ENCODE measurements at places on chromosomes 2 and 18.

- no peak for DNase-seq
Measured at GRCh38 chr2:47741637-47742036, 41.3 kb upstream of the MSH6 start.

DNA sequence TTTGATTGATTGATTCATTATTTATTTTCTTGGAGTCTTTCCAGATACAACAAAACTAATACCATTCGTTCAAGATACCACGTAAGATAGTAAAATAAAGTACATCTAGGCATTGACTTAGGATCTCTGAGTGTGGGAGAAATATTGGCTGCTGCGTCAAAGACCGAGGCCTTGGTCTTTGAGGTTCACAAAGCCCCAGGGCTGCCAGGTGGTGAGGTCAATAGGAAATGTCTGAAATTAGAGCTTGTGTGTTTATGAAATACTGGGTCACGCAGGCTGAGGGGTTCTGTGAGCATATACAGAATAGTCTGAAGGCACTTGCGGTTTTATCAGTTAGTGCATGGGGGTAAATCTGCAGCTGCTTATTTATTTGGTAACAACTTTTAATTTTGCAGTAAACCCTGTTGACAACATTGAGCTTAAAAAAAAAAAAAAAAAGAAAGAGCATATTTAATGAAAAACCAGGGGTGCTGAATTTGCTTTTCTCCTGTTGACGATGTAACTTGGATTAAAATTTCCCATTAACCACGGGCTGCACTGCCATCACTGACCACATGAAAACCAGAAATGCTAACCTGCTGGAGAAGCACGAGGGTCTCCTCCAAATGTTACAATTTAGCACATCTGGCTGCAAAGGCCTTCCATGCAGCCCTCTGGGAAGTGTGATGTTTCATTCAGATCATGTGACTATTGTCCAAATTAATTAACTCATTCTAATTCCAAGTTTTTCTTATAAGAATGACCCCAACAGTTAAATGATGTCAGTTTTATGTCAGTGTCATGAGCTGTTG lies 27.1 kb upstream of the SERPINB12 start:
- DNase-seq: no peak

DNA sequence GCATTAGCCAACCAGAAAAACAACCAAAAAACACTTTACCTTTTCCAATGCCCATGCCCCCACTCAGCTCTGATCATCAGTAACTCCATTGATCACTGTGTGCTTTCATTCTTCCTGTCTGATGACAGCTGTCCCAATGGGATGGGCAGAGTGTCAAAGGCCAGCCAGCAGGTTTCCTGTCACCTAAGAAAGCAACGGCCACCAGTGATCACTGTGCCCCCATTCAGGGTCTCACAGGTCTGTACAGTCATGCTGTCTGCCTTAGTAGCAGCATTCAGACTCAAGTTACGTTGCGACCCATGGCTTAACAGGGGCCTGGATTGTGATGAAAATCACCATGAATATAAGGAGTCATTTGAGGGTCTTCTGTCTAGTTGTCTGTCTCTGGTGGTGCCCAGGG lies 184.5 kb downstream of the MGAT5 start:
- DNase-seq: no peak

DNA sequence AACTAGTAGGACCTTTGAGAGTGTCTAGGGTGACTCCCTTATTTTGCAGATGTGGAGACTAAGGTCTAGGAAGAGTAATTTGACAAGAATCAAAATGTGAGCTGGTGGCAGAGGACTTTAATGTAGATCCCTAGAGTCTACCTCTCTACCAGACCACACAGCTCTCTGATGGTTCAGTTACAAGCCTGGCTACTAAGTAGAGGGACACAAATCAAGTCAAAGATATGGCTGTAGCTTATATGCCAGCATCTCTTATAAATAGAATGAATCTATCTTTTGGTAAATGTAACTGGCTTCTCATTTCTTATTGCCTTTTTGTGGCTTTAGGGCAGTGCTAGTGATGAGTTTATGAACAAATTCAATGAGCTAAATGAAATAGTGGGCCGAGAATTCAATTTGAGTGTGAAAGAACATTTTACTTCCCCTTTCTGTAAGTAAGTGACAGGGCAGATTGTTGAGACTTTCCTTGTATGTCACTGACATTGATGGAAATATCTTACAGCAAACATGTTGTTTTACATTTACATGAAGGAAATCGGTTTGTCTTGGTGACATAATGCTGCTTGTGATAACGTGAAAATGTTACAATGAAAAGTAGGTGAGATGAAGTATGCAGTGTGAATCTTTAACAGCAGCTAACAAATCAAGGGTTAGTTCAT lies 28.3 kb downstream of the CSRNP3 start:
- no peak for DNase-seq

DNA sequence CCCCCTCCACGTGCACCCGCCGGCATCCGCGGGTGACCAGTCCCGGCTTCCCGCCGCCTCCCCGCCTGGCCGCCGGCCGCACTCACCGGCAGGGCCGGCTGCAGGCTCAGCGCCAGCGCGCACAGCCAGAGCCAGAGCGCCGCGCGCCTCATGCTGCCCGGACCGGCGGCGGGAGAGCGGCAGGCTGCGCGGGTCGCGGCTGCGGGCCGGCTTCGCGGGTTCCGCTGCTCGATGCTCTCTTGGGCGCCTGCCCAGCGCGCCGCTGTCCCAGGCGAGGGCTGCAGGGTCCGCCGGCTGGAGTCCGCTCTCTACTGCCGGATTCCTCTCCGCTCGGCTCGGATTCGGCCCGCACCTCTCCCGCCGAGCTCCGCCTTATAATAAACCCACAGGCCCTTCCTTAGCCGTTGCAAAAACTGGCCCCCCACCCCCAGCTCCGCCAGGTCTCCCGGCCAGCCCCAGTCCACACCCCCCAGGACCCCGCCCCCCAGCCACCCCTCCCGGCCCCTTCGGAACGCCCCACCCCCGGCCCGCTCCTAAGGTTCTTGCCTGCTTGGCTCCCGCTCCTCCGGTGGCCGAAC lies at the start of gene SDC1:
Gene SDC1 (minus strand): TSS at position 415 of the 578 bp plus-strand sequence. CDS start 263 bp downstream, at position 152.
- no peak for DNase-seq

DNA sequence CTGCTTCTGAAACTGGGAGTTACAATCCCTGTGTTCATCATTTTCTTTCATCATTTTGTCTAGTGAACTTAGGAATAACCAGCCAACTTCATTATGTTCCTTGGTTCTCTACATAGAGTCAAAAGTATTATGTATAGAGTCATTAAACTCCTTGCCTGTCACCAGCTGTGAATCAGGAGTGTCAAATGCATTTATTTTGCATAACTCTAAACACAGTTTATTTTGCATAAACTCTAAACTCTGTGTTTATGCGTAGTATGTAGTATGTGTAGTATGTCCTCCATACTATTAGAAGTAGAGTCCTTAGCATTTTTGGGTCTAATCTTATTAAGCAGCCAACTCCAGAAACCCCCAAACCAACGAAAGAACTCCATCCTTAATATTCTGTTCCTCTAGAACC lies 164.4 kb downstream of the EVA1A start:
- DNase-seq: no peak

- no peak for DNase-seq
Measured at GRCh38 chr2:172082105-172082943, 3.0 kb upstream of the DLX1 start.

DNA sequence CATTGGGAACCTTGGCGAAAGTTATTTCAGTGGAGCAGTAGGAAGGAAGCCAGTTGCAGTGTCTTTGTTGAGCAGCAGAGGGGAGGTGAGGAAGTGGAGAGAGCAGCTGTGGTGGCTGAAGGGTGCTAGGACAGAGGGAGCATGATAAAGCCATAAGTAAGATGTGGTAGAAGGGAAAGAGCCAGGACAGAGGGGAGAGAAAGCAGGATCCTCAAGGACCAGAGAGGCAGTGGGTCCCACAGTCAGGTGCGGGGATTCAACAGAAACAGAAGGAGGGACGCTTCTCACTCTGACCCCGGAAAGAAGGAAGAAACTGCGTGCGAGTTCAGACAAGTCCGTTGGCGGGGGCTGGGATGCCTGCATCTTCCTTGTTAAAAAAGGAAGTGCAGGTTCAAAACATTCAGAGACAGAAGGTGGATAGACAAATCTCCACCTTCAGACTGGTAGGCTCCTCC lies at the start of gene CXCR2:
Gene CXCR2 (plus strand): TSS at position 403 of the 455 bp plus-strand sequence. CDS start 8,774 bp downstream, outside the sequence.
- no peak for DNase-seq

GRCh38 chr2:152363936-152364335 lies 29.0 kb downstream of the FMNL2 start:
- DNase-seq: no peak

- no peak for DNase-seq
Measured at GRCh38 chr2:229071292-229071976, 199.7 kb downstream of the PID1 start.

- DNase-seq: no peak
Measured at GRCh38 chr2:2569306-2569705, 238.2 kb upstream of the MYT1L start.

DNA sequence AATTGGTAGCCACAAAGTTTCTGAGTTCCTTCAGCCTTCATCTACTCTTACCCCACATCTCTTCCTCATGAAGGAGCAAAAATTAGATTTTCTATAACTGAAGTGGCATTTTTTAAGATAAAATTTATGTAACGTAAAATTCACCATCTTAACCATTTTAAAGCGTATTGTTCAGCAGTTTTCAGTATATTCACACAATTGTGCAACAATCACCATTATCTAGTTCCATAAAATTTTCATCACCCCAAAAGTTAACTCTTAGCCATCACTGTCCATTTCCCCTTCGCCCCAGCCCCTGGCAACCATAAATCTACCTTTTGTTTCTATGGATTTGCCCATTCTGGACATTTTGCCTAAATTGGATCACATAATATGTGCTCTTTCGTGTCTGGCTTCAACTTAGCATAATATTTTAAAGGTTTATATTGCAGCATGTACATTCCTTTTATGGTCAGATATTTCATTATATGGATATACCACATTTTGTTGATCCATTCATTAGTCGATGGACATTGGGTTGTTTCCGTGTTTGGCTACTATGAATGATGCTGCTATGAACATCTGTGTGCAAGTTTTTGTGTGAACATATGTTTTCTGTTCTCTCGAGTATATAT lies 44.6 kb downstream of the ATIC start:
- DNase-seq: no peak

DNA sequence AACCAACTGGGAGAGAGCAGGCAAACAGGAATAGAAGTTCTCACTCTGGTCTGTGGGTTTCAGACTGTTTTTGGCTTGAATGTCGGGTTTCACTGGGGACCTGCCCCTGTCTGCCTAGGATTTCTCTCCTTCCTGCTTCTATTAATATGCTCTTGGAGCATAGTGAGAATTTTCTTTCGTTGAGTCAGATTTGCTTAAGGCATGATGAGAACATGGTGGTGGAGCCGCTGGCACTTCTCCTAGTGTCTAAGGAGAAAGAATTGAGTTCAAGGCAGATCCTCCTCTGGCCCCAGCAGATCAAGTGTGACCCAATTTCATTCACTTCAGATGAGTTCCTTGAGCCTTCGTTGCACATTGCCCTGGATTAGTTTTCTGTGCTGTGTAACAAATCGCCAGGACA lies 103.9 kb upstream of the HS6ST1 start:
- DNase-seq: no peak

GRCh38 chr2:241200822-241201395 lies 12.4 kb downstream of the ANO7 start:
- DNase-seq: no peak

- no peak for DNase-seq
Measured at GRCh38 chr18:77304268-77304667, 54.6 kb downstream of the GALR1 start.

DNA sequence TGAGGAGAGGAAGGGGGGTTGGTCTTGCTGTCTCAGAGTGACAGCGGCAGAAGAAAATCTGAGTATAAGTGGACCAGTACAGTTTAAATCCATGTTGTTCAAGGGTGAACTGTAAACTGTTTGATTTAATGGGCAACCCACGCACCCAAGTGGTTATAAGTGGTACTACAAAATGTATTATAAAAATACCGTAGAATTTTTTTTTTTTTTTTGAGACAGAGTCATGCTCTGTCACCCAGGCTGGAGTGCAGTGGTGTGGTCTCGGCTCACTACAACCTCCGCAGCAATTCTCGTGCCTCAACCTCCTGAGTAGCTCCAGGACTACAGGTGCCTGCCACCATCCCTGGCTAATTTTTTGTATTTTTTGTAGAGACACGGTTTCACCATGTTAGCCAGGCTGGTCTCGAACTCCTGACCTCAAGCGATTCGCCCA lies 2.1 kb upstream of the CHCHD5 start:
- no peak for DNase-seq

DNA sequence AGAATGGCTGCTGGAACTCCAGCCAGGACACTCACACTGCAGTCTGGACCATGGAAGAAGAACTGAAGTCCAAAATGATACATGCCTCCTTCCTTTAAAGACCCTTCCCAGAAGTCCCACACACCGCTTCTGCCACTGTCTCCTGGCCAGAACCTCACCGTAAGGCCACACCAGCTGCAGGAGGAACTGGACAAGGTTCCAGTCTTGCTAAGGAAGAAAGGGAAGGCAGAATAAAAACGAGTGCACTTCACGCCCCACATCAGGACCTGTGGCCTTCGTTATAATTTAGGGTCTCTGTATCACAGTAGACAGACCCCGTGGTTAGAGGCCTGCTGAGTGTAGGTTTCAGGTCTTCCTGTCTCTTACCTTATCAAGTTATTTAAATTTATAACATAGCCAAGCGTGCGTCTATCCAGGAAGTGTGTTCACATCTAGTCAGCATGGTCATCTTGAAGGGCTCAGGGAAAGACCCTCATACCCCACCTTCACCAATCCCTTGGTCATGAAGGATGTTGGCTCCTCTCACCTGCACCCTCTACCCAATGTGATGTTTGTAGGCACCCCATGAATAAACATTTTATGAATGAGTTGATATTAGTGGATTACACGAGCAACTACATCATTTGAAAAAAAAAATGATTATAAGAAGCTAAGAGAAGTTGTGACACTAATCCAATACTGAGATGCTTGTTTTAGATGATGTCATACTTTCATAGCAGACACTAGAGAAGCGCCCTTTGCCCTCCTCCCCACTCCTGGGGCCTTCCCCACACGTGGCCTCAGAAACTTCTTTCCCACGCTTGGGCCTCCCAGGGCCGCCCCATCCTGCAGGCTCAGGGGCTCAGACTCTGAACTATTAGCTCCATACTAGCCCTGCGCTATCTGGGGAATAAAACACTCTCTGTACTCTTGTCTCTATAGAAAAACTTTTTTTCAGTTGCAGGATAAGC lies 157.6 kb downstream of the FAM210A start:
- DNase-seq: no peak

- no peak for DNase-seq
Measured at GRCh38 chr2:229130522-229130921, 140.6 kb downstream of the PID1 start.

- DNase-seq: no peak
Measured at GRCh38 chr2:41966431-41966893, 81.4 kb upstream of the PKDCC start.

DNA sequence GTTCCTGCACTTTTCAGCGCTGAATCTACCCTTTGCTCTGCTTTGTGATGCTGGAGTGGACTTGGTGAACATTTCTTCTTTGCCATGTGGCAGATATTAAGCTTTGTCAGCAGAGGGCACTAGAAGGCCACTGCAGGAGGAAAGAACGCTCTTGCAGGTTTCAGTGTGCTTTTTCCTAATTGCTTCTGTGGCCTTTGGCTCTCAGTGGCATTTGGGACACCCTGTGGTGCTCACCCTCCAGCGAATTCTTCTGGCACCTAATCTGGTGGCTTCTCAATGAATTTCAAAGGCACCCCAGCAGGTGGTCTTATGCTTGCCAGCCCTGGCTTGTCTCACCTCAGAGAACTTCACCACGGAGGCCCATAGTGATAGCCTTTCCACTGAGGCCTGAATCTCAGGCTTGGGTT lies 146.7 kb downstream of the MYO3B start:
- DNase-seq: peak; percentile 1

- no peak for DNase-seq
Measured at GRCh38 chr18:59729781-59730180, 32.6 kb upstream of the CCBE1 start.

- no peak for DNase-seq
Measured at GRCh38 chr2:37637190-37637860, 34.1 kb downstream of the CDC42EP3 start.

GRCh38 chr2:38131676-38132075 lies 55.7 kb upstream of the CYP1B1 start:
- DNase-seq: no peak

Data from T follicular helper cell (primary cell).